ENCODE measurements at places on chromosomes 3 and 15. TPM values are rescaled to one million over a fixed set of nuclear protein-coding genes. Genes with fewer than 3 reads are reported as not detected.

DNA sequence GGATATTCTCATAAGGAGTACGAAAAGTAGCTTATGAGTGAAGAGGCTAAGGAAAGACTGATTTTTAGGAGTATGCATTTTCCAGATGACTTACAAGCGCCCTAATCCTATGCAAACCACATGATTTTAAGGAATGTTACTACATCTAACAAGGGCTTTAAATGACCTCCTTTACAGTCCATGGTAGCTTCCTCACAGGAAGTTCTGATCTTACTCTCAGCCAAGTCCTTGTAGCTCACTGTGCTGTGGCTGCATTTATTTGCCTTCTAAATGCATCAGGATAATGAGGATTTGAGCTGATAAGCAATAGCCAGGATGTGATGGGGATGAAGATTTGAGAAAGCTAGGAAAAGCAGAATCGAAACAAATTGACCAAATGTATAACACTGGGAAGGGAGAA lies 896.0 kb downstream of the MCTP2 start:
- DNase-seq, result no peak

DNA sequence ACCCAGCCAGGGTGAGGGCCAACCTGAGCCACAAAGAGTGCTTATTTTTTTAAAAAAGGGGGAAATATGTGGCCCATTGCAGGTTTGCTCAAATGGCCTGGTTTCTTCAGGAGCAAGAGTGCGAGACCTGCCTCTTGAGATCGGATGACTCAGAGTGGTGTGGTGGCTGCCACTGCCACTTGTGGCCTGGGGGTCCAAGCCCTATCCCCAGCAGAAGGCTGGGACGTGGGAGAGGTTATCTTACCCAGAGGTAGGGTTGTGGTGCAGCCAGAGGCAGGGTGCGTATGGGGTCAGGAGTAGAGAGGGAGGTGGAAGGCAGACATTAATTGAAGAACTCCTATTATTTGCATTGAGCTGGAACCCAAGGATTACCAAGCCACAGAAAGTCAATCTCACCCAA lies 83.2 kb upstream of the SMAD3 start:
- no peak for DNase-seq

DNA sequence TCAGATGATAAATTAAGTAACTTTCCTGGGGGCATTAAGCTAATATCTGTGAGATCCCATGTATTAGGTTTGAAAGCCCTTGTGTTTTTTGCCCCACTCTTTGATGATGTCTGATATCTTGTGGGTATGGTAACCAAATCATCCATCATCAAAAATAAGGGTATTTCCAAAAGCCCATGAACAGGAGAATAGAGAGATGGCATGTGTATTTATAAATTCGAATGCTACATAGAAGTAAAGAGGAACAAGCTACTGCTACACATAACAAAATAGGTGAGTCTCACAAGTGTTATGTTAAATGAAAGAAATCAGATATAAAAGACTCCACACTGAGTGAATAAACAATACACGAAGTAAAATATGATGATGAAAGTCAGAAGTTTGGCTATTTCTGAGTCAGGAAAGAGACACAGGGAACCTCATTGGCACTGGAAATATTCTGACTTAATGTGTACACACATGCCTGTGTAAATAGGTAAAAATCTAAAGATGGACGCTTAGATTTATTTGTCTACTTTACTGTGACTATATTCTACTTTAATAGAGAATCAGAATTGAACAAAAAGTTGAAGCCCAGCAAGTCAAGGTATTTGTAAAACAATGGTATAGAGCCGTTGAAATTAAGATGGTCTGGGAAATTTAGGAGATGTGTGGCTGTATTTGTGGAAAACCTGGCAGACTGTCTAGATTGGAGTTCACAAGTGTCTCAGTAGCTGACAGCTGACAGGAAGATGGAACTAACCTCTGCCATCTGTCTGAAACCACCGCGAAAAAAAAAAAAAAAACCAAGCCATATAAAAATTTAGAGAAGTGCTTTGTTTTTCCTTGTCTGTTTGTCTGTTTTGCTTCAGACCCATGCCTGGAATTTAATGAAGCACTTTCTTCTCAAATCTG lies 111.0 kb upstream of the TGFBR2 start:
- no peak for DNase-seq

GRCh38 chr15:57680021-57680420 lies 26.5 kb upstream of the POLR2M start:
- no peak for DNase-seq

FAM43A gene
- 11.1 TPM for total RNA-seq
